ENCODE measurements at places on chromosomes 4 and X.

DNA sequence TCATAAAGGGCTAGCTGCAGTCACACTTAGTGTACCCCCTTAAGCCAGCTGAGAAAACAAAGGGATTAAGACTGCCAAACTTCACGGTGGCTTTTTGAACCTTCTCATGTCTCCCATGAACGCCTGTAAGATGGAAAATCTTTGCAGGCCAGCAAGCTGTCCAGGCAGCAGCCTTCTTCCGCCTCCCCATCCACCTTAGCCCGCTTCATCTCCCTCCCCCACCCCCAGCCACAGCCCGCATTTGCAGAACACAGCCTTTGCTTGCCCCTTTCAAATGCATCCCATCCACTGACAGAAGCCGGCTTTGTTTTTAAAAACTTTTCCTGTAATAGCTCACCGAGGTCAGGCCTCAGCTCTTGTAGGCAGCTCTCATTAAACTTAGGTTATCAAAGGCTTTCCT is 113.8 kb upstream of the FAM9B start:
- DNase-seq, result no peak

GRCh38 chrX:118632862-118633261 is 94.5 kb upstream of the IL13RA1 start:
- DNase-seq, result no peak

DNA sequence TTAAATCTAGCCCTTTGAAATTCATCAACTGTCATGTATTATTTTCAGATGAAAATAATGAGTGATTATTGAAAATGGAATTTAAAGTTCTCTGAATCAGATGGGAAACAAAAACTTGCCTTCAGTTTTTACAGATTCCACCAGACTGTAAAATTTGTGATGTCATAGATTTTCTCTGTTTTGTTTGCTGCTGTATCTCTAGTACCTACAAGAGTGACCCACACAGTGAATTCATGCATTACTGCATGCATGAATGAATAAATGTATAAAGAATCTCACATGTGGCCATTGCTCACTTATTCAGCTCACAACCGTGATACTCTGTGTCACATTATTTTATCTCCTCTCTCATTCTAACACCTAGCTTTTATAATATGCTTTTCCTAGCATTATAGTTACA is 532.2 kb upstream of the AGA start:
- DNase-seq, result no peak

DNA sequence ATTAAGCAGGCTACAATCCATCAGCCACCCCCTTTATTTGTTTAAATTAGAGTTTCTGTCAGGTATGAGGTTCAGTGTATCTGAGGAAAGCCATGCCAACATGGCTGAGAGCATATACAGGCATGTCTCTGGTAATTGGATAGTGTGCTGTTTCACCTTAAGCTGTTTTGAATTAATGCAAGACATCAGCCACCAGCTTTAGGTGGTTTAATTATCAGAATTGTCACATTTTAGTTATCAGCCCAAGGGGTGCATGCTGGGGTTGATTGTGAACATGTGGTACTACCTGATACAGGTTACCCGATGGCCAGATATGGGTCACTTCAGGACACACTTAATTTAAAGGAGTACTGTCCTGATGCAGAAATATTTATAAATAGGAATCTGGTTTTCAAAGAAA is 353.2 kb upstream of the TENM3 start:
- DNase-seq, result no peak

- DNase-seq, result no peak
These were observed 33.1 kb upstream of the GPR34 start for GRCh38 chrX:41655631-41656030.

DNA sequence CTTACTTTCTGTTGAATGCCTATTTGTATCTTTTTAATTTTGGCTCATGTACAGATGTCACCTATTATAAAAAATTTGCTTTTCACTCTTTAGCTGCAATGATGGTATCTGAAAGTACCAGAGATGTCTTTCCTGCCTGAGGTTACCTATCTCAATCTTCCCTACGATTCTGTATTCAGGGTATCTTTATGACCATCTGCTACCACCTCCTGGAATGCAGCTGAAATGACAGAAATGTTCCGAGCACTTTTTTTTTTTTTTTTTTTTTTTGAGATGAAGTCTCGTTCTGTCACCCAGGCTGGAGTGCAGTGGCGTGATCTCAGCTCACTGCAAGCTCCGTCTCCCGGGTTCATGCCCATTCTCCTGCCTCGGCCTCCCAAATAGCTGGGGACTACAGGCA is 136.4 kb downstream of the REPS2 start:
- DNase-seq, result no peak

DNA sequence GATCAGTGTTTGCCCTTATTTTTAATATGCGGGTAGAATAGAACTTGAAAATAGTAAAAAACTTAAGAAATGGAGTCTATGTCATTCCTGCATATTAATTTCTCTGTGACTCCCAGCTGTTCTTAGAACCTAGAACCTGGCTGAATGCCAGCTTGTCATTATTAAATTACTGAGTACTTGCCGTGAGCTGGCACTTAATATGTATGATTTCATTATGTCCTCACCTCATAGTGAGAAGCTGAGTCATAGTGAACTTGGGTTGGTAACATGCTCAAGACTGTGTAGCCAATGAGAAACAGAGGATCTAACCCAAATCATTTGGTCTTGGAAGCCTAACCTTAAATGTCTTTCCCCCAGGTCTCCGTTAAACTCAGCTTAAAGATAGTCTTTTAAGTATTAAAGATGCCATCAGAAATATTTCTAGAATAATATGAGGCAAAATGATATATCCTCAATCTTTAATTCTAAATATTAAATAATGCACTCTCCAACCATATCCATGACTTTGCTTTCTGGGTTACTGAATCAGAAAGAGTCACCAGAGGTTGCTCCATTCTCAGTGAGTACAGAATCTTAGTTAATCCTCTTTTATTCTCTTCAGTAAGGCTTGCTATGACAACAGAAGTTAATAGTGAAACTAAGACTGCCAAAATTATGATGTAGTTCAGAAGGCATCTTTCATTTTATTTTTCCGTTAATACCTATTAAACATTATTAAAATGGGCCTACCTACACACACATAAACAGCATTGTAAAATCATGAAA is 58.6 kb upstream of the TLL1 start:
- no peak for DNase-seq

DNA sequence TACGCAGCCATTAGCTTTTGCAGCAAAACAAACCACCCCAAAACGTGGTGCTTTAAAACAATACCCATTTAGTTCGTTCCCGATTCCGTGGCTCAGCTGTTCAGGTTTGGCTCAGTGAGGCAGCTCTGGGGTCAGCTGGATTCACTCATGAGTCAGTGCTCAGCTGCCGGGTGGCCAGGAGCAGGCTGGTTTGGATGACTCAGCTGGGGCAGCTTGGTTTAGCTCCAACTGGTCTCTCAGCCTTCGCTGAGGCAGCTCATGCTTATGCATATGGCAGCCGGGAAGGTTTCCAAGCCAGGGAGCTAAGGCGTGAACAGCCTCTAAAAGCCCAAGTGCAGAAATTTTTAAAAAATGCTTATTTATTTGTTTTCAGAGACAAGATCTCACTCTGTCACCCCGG is 13.3 kb upstream of the CD99 start:
- DNase-seq, result no peak

DNA sequence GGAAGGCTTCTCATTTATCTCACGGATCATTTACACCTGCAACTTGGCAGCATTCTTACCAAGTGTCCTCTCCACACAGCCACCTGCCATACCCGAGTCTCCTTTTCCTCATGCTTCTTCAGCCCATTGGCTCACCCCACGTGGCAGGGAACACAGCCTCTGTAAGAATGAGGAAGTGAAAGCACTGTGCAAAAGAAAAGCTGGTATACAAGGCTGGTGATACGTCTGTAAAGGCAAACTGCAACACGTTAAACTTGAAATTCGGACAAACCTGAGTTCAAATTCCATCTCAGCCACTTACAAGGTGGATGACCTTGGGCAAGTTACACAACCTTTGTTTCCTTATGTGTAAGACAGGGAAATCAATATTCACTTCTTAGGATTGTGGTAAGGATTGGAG is 164.0 kb upstream of the RASGEF1B start:
- DNase-seq, result no peak

DNA sequence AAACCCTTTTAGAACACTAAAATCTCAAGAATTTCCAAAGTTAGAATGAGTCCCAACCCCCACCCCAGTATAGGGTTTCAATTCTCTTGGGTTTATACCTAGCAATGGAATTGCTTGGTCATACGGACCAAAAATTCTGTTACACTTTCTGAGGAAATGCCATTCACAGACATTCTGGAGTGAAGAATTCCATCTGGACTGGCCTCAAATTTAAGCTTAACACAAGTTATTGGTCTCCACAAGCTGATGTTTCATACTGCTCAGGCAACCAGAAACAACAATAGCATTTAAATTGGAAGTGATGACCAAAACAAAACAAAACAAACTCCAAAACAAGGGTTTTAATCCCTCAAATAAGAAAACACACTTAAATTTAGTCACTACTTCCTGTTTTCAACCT is 51.1 kb downstream of the GPC4 start:
- no peak for DNase-seq

DNA sequence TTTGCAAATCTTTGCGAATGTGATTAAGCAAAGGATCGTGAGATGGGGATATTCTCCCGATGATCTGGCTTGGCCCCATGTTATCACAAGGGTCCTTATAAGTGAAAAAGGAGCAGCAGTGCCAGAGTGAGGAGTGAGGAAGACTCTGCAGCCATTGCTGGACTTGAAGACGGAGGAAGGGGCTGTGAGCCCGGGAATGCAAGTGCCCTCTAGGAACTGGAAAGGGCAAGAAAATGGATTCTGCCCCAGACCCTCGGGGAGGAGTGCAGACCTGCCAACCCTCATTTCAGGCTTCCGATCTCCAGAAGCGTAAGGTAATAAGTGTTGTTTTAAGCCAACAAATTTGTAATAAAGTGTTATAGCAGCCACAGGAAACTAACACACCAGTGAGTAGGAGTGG is 76.3 kb downstream of the EVC start:
- no peak for DNase-seq

All from right renal cortex interstitium (tissue), 3 donors.